HEK293T (cell line): ENCODE measurements at places on chromosomes 1 and 21.

DNA sequence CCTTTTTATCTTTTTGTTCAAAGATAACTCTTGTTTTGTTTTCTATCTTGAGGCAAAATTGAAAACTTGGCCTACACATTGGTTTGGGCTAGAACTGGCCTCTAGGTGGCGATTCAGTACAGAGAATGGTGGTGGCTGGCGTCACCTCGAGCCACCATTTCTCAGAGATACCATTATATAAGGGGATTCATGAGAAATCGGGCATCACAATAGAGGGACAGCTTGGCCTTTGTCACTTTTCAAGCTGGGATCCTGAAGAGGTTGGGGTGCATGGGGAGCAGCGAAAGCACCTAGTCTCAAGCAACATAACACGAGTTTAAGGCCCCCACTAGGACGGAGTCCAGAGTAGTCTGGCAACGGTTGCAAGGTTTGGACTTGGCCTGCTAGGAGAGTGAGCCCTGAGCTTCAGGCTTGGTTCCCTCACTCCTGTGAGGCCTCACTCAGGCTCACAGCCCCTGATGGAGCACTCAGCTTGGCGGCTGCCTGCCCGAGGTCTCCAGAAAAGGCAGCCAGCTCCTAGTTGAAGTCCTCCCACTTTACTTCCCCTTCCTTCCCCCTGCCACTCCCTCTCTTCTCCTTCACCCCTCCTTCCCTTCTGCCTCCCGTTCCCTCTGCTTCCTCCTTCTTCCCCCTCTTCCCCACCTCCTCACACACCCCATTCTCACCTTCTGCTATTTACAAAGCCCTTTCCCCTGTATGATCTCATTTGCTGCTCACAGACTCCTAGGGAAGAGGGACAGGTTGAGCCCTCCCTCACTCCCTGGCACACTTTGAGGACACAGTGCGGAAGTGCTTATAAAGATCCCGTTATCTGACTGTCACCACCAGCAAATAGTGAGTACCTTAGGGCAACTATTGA lies 67.8 kb downstream of the LRIG2 start:
- DNase-seq = peak; percentile 81

DNA sequence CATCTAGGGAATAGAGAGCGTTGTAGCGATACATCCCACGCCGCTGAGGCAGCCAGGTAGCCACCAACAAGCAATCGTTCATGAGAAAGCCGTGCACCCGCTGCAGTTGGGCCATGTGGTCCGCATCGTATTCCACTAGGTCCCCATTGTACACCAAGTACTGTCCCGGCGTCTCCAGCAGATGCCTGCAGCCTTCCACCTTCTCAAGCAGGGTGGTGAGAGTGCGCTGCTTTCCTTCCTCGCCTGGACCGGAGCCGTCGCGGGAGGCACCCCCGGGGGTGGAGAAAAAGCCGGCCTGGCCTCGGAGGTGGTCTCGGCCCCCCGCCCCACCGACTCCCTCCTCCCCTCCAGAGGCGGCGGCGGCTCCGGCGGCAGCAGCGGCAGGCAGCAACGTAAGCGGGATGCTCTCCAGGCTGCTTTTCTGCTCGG lies 595 bp downstream of the EXOC8 start:
- DNase-seq = no peak

DNA sequence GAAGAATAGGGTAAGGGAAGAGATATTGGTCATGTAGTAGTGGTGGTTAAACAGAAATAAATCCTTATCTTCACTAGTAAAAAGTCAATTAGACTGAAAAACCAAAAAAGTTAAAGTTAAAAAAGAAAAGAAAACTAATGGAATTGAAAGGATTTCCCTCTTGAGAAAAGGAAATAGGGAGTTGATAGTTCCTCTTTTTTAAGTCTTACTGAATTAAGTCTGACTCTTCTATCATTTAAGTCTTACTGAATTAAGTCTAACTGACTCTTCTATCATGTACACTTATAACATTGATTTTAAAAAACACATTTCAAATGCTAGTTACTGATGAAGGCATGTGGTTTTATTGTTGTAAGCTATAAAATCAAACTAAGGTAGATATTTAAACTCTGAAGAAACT lies 49.5 kb upstream of the TENT5C start:
- no peak for DNase-seq

- DNase-seq = no peak
These were observed at the start of gene LGR6 for GRCh38 chr1:202193614-202194327. Gene LGR6 (plus strand): TSS chr1:202193799. CDS start chr1:202193990, 191 bp downstream.

GRCh38 chr1:219542828-219543518 lies 69.9 kb downstream of the ZC3H11B start:
- DNase-seq = no peak

- DNase-seq = no peak
These were observed 76.8 kb downstream of the LPGAT1 start for GRCh38 chr1:211753649-211754251.

- DNase-seq = no peak
These were observed 10.3 kb downstream of the TINAGL1 start for GRCh38 chr1:31586376-31587327.

- no peak for DNase-seq
These were observed 82.9 kb downstream of the SSBP3 start for GRCh38 chr1:54323324-54323739.

DNA sequence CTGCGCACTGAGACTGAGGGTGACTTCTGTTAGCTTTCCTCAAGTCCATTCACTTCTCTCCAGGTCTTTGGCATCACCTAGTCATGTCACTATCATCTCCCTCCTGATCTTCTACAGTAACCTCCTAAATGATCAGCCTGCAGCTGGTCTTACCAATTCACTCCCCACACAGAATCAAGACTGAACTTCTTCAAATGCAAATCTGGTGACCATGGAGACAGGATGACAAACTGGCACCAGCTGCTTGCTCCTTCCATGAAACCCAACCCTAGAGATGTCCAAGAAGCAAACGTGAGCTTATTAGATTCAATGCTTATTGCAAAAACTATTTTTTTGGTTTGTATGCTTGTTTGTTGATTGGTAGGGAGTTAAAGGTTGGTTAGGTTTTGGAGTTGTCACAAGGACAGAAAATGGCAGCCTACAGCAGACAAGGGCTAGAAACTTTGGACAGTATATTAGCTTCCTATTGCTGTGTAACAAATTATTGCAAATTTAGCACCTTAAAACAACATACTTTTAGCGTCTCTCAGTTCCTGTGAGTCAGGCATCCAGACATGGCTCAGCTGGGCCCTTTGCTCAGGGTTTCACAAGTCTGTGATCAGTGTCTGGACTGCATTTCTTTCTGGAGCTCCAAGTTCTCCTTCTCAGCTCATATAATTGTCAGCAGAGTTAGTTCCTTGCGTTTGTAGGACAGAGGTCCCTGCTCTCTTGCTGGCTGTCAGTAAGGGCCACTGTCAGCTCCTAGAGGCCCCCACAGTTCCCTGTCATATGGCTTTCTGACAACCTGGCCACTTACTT lies 53.3 kb upstream of the GJA8 start:
- no peak for DNase-seq

- DNase-seq = no peak
These were observed 13.4 kb upstream of the PKP1 start for GRCh38 chr1:201269900-201270410.

GRCh38 chr1:166390366-166391033 lies 223.7 kb upstream of the FAM78B start:
- DNase-seq = no peak

DNA sequence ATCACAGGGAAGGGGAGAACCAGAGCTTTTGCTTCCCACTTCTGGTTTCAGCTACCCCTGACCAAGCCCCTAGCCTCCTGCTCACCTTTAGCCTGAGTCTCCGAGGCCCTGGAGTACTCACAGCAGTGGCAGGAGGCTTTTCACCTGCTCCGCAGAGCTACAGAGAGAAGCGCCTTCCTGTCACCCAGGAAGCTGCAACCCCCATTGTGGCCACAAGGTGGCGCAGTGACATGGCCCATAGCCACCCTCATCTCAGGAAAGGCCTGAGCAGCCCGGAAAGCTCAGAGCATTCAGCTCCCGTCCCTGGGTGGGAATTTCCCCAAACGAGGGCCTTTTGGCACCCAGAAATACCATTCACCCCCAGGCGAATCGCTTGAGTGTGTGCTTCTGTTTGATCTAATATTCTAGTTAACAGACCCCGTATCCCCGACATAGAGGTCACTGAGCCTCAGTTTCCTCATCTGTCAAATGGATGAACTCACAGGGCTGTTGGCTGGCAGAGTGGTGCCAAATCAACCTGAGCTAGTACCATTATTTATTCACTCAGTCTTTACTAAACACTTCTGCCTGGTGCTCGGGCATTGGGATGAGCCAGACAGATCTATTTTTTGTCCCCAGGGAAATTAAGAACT lies 25.3 kb downstream of the A3GALT2 start:
- peak; percentile 96 for DNase-seq

GRCh38 chr1:225481738-225482137 lies 53.9 kb upstream of the LBR start:
- no peak for DNase-seq

GRCh38 chr1:42260376-42261070 lies 74.5 kb downstream of the FOXJ3 start:
- DNase-seq = no peak

DNA sequence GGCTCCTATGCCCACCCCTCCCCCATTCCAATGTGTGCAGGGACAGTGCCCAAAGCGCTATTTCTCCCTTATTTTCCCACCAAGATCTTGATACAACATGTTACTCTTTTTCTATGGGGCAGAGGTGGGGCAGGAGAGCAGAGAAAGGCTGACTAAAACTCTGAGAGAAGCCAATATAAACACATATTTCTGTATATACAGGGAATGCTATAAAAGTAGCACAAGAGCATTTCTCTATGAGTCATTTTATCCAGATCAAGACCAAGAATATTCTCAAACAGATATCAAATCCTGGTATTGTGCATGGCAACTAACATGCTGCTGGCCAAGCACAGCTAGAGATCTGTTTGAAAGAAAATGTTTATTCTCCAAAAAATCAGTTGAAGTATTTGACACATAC lies 7.3 kb downstream of the WDR26 start:
- no peak for DNase-seq

GRCh38 chr1:74818661-74819456 lies 85.9 kb downstream of the TYW3 start:
- no peak for DNase-seq

DNA sequence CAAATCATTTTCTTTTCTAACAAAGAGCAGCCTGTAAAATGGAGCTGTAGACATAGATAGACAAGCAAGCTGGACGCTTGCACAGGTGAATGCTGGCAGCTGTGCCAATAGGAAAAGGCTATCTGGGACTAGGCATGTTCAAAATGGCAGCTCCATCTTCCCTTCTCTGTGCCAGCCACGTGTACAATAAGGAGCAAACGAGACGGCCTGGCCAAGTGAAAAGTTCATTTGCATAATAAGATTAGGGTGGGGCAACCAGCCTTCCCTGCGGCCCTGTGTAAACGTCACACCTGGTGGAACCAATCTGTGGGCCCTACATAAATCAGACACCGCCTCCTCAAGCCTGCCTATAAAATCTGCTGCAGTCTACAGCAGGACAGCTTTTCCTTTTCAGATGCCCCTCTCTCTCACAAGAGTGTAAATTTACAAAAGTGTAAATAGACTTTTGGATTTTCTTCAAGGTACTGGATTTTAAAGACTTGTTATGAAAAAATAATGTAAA lies 16.6 kb upstream of the EDEM3 start:
- DNase-seq = peak; percentile 45

- no peak for DNase-seq
These were observed 131.4 kb upstream of the C21orf91 start for GRCh38 chr21:17950591-17950990.

DNA sequence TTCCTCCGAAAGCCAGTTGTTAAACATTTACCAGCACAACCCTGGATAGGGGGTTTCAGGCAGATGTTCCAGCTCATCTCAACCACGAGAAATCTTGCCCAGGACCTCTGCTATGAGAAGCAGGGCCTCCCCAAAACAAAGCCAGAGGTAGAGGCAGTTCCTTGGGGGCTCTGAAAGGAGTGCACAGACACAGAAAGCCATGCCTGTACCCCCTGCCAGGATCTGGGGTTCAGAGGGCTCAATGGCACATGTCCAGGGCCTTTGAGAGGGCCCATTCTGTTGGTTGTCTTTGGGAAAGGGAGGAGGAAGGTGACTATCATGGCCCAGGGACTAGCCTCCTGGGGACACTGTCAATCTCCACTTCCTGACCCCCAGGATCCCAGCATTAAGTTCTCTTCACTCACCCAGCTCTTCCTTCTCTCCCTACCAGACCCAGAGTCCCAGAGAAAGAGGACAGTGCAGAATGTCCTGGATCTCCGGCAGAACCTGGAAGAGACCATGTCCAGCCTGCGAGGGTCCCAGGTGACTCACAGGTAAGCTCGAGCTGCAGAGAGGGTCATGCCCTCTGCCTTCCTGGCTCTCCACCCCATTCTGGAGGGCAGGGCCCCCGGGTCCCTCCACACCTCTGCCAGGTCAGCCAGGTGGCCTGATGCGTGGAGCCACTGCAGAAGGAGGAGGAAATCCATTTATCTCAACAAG lies 116.4 kb upstream of the IPO9 start:
- no peak for DNase-seq

DNA sequence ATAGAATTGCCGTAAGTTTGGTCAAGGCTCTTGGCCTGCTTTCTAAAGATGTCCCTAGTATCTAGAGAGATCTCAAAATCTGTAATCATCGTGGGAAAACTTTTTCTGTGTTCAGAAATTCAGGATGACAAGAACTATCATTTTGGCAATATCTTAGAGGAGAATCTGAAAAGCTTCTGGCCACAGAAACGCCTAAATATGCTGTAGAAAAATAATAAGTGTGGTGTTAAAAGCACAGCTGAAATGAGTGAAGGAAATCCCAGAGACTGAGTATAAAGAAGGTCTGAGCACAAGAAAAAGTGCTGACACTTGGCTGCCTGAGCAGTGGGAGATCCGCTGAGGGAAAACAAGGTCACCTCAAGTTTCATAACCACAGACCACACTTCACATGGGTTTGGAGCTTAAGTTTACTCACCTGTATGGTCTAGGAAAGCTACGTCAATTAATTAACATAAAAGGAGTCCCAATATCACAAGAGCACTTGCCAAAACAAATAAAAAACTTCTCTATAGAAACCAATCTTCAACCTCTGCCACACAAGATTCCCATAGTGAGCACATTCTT lies 235.2 kb upstream of the IRF2BP2 start:
- no peak for DNase-seq

GRCh38 chr1:246569248-246570238 lies 3.3 kb downstream of the CNST start:
- no peak for DNase-seq

DNA sequence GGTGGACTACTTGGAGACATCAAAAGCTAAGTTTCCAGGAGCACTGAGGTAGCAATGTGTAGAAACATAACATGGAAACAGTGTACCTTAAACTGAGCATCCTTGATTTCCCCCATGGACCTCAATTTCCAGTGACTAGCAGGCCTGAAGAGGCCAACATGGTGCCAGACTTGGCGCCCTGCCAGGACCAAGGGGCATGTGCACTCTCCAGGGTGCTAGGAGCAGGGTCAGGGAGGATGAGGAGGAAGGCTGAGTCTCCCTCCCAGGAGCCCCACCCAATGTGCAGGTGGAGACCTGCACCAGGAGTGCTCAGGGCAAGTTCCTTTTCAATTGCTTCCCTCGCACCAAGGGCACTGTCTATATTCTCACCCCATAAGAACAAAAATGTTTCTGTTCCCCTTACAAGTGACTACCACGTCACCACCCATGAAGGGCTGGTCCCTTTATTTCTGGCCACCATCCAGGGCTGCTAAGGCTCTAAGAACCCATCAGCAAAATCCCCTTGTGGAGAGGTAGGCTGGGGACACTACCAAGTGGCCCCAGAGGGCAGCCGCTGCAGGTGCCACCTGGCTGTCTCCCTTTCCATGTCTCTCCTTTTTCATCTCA lies 39.2 kb downstream of the MX1 start:
- DNase-seq = no peak
